Amygdala (tissue), 56 donors: ENCODE measurements at places on chromosomes 2 and 18.
A peak's percentile ranks its signal among the peaks of the same experiment; 100 is the strongest.

DNA sequence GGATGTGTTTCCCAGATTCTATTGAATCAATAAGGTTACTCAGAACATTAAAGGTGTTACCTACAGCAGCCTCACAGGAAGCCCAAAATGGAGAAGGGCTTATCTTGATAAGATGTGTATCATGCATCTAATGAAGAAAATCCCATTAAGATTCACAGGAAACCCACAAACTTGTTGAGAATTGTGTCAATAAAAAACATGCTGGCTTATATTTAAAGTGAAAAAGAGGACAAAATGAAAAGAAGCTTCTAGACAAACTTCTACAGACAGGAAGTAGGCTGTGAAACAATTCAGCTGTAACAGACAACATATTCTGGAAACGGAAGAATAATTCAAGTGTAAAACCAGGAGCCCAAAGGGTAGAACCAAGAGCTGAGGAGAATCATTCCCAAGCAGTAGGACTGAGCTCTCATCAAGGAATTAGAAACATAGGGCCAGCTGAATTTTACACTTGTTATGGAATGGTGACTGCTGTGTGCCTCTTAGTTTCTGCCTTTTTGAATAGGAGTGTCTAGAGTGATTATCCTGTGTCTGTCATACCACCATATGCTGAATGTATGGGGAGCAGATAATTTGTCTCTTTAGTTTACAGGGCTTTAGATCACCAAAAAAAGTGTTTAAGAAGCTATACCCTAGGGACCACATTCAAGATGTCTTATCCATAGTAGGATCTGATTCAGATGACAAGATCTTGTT, 9.6 kb downstream of the IMMT start:
- no peak for DNase-seq

- DNase-seq: peak; percentile 68
Observed at GRCh38 chr2:217713395-217714286, 289.2 kb downstream of the TNS1 start.

GRCh38 chr2:12197133-12197532, 450.7 kb downstream of the LPIN1 start:
- DNase-seq: no peak

GRCh38 chr2:237472909-237473877, 13.9 kb upstream of the MLPH start:
- DNase-seq: no peak

DNA sequence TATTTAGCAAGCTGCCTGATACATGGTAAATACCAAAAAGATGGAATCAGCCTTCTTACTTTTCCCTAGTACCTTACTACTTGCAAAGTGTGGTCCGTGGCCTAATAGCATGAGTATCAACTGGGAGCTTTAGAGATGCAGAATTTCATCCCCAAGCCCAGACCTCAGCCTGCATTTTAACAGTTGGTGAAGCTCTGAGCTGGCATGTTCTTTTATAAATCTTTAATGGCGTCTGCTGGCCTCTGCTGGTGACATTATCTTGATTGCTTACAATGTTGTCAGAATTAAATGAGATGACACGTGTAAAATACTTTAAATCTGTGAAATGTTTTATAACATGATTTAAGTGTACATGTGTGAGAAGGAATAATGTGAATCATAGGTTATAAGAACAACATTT, 115.1 kb upstream of the NOSTRIN start:
- DNase-seq: no peak

DNA sequence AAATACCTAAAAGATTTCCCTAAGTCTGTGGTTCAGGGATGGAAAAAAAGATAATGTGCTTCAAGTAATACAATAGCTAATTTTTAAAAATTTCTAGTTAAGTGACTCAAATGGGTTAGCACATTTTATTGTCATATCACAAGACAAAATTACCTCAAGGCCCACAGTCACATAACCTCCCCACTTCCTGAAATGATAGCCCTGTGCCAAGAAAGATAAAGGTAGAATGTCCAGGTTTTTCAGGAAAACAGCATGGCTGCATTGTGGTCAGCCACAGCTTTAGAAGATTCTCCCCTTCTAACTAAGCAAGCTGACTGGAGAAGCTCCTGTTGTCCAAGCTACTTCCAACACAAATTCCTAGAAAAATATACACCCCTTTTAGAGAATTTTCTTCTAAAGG, 127.1 kb upstream of the SLC35G4 start:
- DNase-seq: no peak

DNA sequence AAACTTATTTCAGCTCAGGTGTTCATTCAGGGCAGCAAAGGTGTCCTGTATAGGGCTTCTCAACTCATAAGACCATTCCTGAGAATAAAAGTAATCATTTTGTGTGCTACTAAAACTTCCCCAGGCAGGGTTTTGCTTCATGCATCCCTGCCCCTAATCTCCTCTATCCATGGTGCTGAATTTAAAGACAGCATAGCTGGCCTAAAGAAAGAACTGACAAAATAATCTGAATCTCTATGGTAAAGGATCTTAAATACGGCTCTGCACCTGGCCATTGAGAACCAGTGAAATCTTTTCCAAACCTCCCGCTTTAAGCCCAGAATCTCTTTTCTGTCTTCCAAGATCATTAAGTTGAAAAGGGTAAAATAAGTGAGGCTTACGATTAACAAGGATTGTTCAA, 292.1 kb upstream of the KLHL29 start:
- DNase-seq: no peak

DNA sequence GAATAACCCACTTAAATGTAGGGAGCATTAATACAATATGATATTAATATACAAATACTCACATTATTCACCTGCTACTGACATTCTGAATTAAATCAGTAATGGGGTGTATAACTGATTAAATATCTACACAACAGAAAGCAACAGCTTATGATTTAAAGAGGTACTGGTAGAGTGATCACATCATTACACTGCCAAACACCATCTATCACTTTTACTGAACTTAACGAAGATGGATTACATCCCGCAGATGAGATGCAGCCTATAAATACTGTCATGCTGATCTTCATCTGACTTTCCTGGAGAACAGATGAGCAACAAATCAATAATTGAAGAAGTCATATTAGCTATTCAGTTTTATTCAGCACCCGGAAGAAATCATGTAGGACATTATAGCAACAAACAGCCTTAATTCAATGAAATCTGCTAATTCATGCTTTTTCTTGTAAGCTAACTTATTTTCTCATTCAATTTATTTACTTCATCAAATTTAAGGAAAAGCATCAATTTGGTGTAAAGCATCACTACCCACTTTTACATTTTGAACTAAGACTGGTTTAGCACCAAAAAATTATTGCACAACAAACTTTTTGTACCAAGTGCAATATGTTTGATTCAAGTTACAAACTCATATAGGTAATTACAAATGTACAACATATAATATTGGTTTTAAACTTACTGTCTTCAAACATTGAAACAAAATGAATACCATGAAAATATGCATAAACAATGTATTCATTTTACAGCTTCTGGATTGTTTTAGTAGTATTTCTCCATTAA, 1509.0 kb downstream of the LRP1B start:
- DNase-seq: no peak
